ENCODE measurements at places on chromosomes 1 and 21.
A peak's percentile ranks its signal among the peaks of the same experiment; 100 is the strongest.

- no peak for DNase-seq
Observed at GRCh38 chr21:16357994-16358393, 628.2 kb downstream of the USP25 start.

DNA sequence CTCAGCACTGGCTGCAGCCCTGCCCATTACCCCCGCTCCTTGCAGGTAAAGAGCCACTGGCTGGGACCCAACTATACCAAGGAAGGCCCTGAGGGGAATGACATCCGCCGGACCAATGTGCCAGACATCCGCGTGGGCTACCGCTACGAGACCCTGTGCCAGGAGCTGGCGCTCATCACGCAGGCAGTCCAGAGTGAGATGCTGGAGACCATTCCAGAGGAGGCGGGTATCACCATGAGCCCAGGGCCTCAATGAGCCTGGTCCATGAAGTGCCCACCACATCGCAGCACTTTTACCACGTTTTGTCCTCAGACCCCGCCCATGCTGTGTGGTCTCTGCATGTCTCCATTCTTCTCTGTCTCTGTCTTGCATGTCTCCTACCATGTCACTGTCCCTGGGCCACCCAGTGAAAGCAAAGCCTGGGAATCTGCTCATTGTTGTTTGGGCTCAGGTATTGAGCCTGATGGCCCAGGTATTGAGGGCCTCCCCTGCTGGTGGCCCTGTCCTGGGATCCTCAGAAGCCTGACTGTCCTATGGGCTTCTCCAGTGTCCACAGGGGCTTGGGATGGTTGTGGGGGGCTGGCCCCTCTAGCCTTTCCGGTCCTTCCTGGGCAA, 11.4 kb downstream of the AMPD2 start:
- DNase-seq, result no peak

- DNase-seq, result no peak
Observed at GRCh38 chr1:174157157-174157806, 2.0 kb upstream of the RABGAP1L start.

GRCh38 chr1:64513545-64513944, 43.6 kb downstream of the CACHD1 start:
- DNase-seq, result no peak

GRCh38 chr1:30478283-30478682, 245.1 kb downstream of the MATN1 start:
- DNase-seq, result no peak

- DNase-seq, result no peak
Observed at GRCh38 chr1:151235235-151235634, 19.3 kb upstream of the PSMD4 start.

GRCh38 chr21:41795726-41796125, 28.9 kb upstream of the RIPK4 start:
- no peak for DNase-seq

DNA sequence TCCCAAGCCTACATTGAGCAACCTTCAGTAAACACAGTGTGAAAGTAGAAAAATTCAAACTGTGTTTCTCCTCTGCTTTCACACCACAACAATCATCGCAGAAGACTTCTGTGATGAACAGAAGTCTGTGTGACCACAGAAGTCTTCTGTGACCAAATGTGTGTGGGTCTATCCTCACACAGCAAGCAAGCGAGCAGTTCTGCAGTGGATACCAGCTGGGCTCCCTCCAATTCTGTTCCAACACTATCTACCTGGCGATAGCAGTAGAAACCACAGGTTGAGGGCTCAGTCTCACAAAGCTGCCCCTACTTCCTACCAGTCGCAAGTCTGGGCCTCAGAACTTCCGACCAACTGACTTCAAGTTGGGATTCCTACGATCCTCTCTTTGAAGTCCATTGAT, 21.0 kb upstream of the RAP1A start:
- DNase-seq, result no peak

GRCh38 chr1:184716158-184716557, 38.5 kb downstream of the EDEM3 start:
- no peak for DNase-seq

DNA sequence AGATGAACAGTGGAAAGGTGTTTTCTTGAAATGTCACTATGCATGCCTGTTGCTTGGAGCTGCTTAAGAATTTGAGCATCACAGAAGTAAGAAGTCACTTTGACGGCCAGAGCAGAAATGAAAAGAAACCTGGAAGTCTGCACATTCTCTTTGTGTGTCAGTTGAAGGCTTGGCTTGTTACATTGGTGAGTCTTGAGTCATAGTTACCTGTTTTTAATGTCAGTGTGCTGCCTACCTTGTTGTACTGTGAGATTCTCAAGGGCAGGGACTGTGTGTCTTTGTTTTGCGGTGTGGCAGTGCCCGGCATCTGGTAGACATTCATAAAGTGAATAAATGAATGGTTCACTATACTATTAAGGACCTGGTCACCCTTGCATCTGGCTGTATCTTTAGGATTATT, 9.9 kb downstream of the OTUD3 start:
- no peak for DNase-seq

DNA sequence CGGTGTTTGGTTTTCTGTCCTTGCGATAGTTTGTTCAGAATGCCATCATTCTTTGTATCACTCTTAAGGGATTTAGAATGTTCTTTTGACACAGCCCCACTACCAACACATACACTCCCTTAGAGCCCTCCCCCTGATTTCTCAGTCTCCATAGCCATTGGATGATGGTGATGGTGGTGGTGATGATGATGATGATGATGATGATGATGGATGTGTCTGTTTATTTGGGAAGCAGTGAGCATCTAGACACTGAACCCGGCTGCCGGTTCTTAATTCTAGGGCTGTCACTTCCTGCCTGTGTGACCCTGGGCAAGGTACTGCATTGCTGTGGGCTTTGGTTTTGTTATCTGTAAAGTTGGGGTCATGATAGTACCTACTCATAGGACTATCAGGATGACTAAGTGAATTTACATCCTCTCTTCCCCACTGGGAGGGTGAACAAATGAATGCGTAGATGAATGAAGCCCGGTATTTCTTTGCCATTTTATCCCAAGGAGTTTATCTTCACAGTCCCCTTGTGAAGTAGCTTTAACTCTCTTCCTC, 100.7 kb downstream of the HUNK start:
- DNase-seq, result no peak

GRCh38 chr21:45622416-45623097, 21.0 kb upstream of the PCBP3 start:
- DNase-seq, result no peak

- no peak for DNase-seq
Observed at GRCh38 chr1:29123053-29123886, 433 bp downstream of the TMEM200B start.

DNA sequence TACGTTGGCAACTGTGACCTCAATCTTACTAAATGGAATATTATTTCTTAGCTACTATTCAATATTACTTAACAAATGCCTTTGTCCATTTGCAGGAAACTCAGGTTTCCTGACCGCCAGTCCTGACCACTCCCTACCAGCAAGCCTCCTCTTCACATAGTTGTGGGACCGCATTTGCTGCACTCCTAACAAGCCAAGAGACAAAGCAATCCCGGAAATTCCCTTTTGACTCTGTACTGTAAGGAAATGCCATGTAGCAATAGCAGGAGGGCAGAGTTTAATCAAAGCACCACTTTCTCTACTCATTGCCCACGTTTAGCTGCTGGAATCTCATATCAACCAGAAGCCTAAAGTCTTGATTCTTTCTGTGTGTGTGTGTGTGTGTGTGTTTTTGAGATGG, 28.1 kb upstream of the ACBD6 start:
- DNase-seq, result peak; percentile 49

Data from T47D (cell line).